ENCODE measurements at places on chromosomes 3 and 15. TPM values are rescaled to one million over a fixed set of nuclear protein-coding genes. Genes with fewer than 3 reads are reported as not detected.

The GTPBP8 gene
- total RNA-seq: 16.3 TPM

The LHFPL4 gene
- total RNA-seq: not detected

The CCDC71 gene
- 14.1 TPM for total RNA-seq

The MOBP gene
- not detected for total RNA-seq

The GCSAM gene
- total RNA-seq: 0.08 TPM

The RBPMS2 gene
- 33.7 TPM for total RNA-seq

The FBLN2 gene
- total RNA-seq: 0.44 TPM

The TLR9 gene
- total RNA-seq: not detected

The DNAH12 gene
- 0.21 TPM for total RNA-seq

The PRR20G gene
- not detected for total RNA-seq

The IL5RA gene
- total RNA-seq: not detected

DNA sequence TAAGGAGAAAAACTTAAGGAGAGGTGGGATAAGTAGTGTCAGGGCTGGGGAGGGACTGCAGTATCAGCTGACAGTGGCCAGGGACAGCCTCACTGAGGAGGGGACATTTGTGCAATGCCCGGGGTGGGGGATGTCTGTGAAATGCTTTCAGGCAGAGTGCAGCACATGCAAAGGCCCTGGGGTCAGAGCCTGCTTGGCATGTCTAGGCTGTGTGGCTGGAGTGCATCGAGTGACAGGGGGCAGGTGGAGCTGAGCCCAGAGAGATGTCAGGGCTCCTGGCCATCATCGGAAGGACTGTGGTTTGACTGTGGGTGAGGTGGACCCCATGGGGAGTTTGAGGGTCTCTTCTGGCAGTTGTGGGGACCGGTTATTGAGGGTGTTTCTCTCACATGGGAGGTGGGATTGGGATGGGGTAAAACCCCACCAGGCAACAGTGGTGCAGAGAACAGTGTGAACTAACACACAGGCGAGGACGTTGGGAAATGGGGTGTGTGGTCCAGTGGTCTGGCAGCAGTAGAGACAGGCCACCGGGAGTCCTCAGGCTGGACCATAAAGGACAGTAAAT is 61.2 kb downstream of the FBLN2 start:
- no peak overlapping the region for H3K27ac ChIP-seq
- H3K4me1 ChIP-seq: no peaks in the 10 kb centered on the region
- no peaks in the 10 kb centered on the region for H3K36me3 ChIP-seq

GRCh38 chr3:83649692-83650091 is 1309.1 kb upstream of the CADM2 start:
- H3K27ac ChIP-seq: no peak overlapping the region
- H3K4me1 ChIP-seq: no peaks in the 10 kb centered on the region
- H3K4me3 ChIP-seq: no peak overlapping the region
- no peaks in the 10 kb centered on the region for H3K36me3 ChIP-seq
- no peak for DNase-seq

GRCh38 chr15:83206526-83207008 is 1.1 kb downstream of the HDGFL3 start:
- H3K27me3 ChIP-seq: no peaks in the 10 kb centered on the region
- DNase-seq: no peak
- peak overlapping the region; percentile 80 for H3K27ac ChIP-seq
- peaks cover 16% of the 10 kb centered on the region for H3K4me1 ChIP-seq
- H3K4me3 ChIP-seq: peak overlapping the region; percentile 65
- H3K36me3 ChIP-seq: no peaks in the 10 kb centered on the region

- H3K4me1 ChIP-seq: no peaks in the 10 kb centered on the region
- H3K4me3 ChIP-seq: no peak overlapping the region
- H3K27ac ChIP-seq: no peak overlapping the region
- no peak for DNase-seq
- H3K27me3 ChIP-seq: peaks cover 2% of the 10 kb centered on the region
These were observed 83.1 kb upstream of the VEPH1 start for GRCh38 chr3:157586293-157586692.

- no peak overlapping the region for H3K4me3 ChIP-seq
- H3K27me3 ChIP-seq: peaks cover 6% of the 10 kb centered on the region
- H3K36me3 ChIP-seq: no peaks in the 10 kb centered on the region
- no peak overlapping the region for H3K27ac ChIP-seq
- DNase-seq: no peak
These were observed 36.3 kb upstream of the MEX3B start for GRCh38 chr15:82081914-82082762.

GRCh38 chr3:113507501-113508067 is 7.4 kb downstream of the SPICE1 start:
- H3K4me3 ChIP-seq: no peak overlapping the region
- DNase-seq: no peak
- no peaks in the 10 kb centered on the region for H3K4me1 ChIP-seq
- H3K36me3 ChIP-seq: no peaks in the 10 kb centered on the region
- no peaks in the 10 kb centered on the region for H3K27me3 ChIP-seq
- no peak overlapping the region for H3K27ac ChIP-seq

GRCh38 chr3:78689378-78689777 is 1078.4 kb downstream of the ROBO1 start:
- no peaks in the 10 kb centered on the region for H3K4me1 ChIP-seq
- H3K36me3 ChIP-seq: no peaks in the 10 kb centered on the region
- no peak overlapping the region for H3K4me3 ChIP-seq
- no peaks in the 10 kb centered on the region for H3K27me3 ChIP-seq
- no peak for DNase-seq
- H3K27ac ChIP-seq: no peak overlapping the region

GRCh38 chr3:70564552-70564951 is 252.1 kb upstream of the MDFIC2 start:
- no peaks in the 10 kb centered on the region for H3K36me3 ChIP-seq
- no peak overlapping the region for H3K4me3 ChIP-seq
- H3K27ac ChIP-seq: no peak overlapping the region
- no peaks in the 10 kb centered on the region for H3K27me3 ChIP-seq
- no peaks in the 10 kb centered on the region for H3K4me1 ChIP-seq
- no peak for DNase-seq

- no peak for DNase-seq
- no peaks in the 10 kb centered on the region for H3K36me3 ChIP-seq
- H3K4me3 ChIP-seq: no peak overlapping the region
- H3K27me3 ChIP-seq: no peaks in the 10 kb centered on the region
These were observed 191.3 kb downstream of the ADAMTSL3 start for GRCh38 chr15:83845230-83845629.

- no peaks in the 10 kb centered on the region for H3K27me3 ChIP-seq
- H3K27ac ChIP-seq: no peak overlapping the region
- H3K36me3 ChIP-seq: peaks cover 8% of the 10 kb centered on the region
- peak overlapping the region; percentile 75 for H3K4me3 ChIP-seq
- no peak for DNase-seq
- peaks cover 11% of the 10 kb centered on the region for H3K4me1 ChIP-seq
These were observed 445 bp downstream of the EFCAB12 start for GRCh38 chr3:129428007-129428375.

DNA sequence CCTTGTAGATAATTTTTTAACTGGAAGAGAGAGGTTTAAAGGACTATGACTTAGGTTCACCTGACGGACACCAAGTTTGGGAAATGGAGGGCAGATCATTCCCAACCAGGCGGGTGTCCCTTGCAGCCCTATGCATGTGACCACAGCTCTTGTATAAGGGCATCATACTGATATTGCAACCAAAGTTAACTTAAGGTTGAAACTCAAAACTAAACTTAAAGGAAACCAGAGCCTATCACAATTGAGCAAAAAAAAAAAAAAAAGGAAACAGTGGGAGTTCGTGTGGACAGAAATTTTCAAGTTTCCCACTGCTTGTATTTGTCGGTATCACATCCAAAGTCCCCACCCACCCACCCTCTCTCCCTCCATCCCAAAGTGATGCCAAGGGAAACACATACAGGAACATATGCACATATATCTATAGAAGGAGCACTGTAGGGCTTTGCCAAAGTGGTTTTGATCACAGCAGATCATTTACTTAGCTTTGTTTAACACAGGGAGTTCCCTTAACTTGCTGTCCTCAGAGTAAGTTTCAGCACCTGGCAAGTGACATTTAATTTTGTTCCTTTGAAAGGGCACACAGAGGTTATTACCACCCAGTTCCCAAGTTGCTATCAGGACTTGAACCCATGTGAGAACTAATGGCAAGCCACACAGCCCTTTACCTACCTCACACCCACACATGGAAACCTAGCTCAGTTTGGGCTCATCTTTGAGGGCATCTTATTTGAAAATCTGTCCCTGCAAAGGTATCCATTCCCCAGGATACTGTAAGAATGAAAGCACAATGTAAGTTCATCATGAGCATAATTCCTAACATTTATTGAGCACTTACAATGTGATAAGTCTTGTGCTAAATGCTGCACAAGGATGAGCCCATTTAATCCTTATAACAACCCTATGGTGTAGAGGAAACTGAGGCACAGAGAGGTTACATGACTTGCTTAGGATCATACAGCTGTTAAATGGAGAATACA is 204.5 kb upstream of the CMC1 start:
- no peaks in the 10 kb centered on the region for H3K27me3 ChIP-seq
- no peak overlapping the region for H3K4me3 ChIP-seq
- no peak overlapping the region for H3K27ac ChIP-seq
- H3K4me1 ChIP-seq: no peaks in the 10 kb centered on the region
- no peaks in the 10 kb centered on the region for H3K36me3 ChIP-seq

DNA sequence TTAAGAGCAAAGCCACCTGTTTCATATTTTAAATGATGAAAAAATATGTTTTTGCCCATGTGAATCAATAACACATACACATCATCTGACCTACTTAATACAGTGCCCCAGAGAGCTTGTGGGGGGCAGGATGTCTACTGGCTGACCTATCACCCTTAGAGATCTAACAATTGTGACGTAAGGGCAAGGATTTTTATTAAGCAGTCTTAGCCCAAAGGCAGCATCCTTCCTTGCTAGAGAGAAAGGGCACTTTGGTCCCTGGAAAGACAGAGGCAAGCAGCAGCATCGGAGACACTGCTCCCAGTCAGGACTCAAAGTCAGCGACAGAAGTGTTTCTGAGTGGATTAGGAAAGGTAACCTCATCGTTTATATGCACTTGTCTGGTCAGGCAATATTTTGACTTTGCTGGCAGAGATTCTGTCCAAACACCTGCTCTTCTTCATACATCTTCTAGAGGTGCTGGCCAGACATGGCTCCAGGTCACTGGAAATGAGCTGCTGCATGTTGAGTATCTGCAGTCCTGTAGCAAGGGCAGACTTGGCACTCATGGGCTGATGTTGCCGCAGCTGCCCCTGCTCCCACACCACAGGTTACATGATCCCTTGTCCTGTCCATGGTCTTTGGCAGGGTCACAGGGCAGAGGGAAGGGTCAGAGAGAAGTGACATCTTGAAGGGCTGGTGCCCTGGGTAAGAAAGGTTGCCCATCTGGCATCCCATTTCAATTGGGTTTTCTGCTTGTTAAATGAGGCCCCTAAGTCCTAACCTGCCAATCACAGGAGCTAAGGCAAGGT is 1.8 kb downstream of the CXCR6 start:
- no peak overlapping the region for H3K27ac ChIP-seq
- no peak for DNase-seq
- no peaks in the 10 kb centered on the region for H3K4me1 ChIP-seq
- H3K27me3 ChIP-seq: no peaks in the 10 kb centered on the region
- no peak overlapping the region for H3K4me3 ChIP-seq

DNA sequence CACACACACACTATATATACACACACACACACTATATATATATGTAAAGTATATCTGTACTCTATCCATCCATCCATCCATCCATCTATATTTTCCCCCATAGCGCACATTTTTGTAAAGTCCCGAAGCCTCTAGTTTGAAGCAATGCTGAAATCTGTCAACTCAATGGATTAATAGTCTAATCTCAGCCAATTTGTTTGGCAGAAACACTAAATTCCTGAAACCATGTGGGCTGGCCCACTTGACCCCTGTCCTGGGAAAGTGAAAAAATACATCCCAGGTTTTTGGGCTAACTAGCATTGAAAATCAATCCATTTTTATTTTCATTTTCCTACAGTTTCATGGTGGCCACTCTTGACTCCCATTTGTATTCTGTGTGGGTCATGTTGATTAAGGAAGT is 166.7 kb downstream of the SLCO3A1 start:
- H3K4me3 ChIP-seq: no peak overlapping the region
- no peak for DNase-seq
- no peaks in the 10 kb centered on the region for H3K36me3 ChIP-seq
- no peaks in the 10 kb centered on the region for H3K4me1 ChIP-seq
- H3K27me3 ChIP-seq: no peaks in the 10 kb centered on the region

- H3K36me3 ChIP-seq: no peaks in the 10 kb centered on the region
- H3K27me3 ChIP-seq: no peaks in the 10 kb centered on the region
- no peak overlapping the region for H3K4me3 ChIP-seq
- H3K27ac ChIP-seq: no peak overlapping the region
- H3K4me1 ChIP-seq: no peaks in the 10 kb centered on the region
- DNase-seq: no peak
These were observed 175.1 kb downstream of the PTPRG start for GRCh38 chr3:61736506-61736905.

- no peaks in the 10 kb centered on the region for H3K4me1 ChIP-seq
- H3K4me3 ChIP-seq: no peak overlapping the region
- H3K27ac ChIP-seq: no peak overlapping the region
- no peak for DNase-seq
- H3K36me3 ChIP-seq: no peaks in the 10 kb centered on the region
These were observed 381.2 kb downstream of the GABRB3 start for GRCh38 chr15:26391567-26392194.

GRCh38 chr15:51186891-51187290 is 92.2 kb upstream of the TNFAIP8L3 start:
- no peak overlapping the region for H3K27ac ChIP-seq
- DNase-seq: no peak
- H3K4me1 ChIP-seq: no peaks in the 10 kb centered on the region
- H3K36me3 ChIP-seq: no peaks in the 10 kb centered on the region
- H3K4me3 ChIP-seq: no peak overlapping the region
- no peaks in the 10 kb centered on the region for H3K27me3 ChIP-seq

- H3K27me3 ChIP-seq: no peaks in the 10 kb centered on the region
- no peak overlapping the region for H3K4me3 ChIP-seq
- no peaks in the 10 kb centered on the region for H3K4me1 ChIP-seq
- no peak for DNase-seq
These were observed 143.0 kb upstream of the GALNT15 start for GRCh38 chr3:16031434-16031833.
